ENCODE measurements at places on chromosomes 5 and 9.

DNA sequence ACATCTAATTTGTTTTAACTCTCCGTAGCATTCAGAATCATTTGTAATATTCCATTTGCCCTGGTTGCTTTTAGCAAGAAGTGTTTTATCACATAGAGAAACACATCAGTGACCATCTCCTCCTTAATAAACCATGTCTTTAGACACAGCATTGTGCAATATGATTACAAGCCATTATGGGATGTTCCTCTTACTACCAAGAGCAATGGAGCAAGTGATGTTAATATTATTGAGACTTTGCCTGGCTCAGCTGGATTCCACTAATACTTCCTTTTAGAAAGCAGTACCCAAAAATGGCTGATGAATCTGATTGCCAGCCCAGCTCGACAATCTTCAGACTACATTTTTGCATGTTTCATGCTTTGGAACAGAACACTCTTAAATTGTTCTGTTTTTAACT, 364.2 kb downstream of the OSTF1 start:
- DNase-seq = no peak

- no peak for DNase-seq
Measured at GRCh38 chr9:124512806-124513204, 5.6 kb upstream of the NR5A1 start.

- peak; percentile 75 for DNase-seq
Measured at GRCh38 chr5:36457511-36458270, 148.7 kb upstream of the SLC1A3 start.

GRCh38 chr5:66239034-66239433, 94.9 kb downstream of the SREK1 start:
- no peak for DNase-seq

- DNase-seq = no peak
Measured at GRCh38 chr5:15606197-15606596, 106.2 kb downstream of the FBXL7 start.

GRCh38 chr9:70600506-70600905, 186.0 kb upstream of the KLF9 start:
- DNase-seq = peak; percentile 70

GRCh38 chr9:114069476-114070187, 8.5 kb downstream of the AMBP start:
- DNase-seq = no peak

GRCh38 chr9:38318759-38319495, 73.6 kb upstream of the ALDH1B1 start:
- DNase-seq = peak; percentile 17

- DNase-seq = no peak
Measured at GRCh38 chr5:166746506-166746905, 1544.9 kb upstream of the WWC1 start.

DNA sequence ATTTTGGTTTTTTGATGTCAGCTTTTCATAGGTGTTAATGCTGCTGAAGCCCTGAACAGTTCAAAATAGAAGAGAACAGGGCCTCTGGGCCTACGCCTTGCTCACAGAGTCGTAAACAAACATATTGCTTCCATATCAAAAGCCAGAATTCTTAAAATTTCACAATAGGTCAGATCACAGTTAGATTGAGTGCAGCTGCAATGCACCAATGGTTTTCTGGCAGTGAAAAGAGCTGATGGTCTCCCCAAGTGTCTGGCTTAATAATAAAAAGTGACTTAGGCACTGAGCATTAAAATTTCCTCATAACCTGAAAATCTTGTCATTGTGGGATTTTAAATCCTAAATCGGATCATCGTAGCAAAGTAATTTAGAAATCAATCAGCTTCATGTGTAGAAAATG, 493.0 kb downstream of the CAAP1 start:
- no peak for DNase-seq

- peak; percentile 6 for DNase-seq
Measured at GRCh38 chr9:36961561-36962325, 72.3 kb downstream of the PAX5 start.

DNA sequence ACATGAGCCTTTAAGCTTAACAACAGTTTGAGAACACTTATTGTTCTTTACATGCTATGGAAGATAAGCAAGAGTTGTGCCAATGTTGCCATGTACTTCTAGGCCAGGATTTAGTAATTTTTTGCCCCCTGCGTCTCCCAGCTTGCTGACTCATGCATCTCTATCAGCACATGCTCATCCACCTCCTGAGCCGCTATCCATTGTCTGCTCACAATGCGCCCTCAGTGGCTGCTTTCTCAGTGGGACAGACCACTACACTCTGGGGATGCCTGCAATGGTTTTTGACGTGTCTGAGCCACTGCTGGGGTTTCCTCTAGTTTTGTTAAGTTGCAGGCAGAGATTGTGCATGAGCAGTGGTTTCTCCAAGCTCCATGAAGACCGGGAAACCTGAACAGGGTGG, 50.9 kb upstream of the PHF2 start:
- no peak for DNase-seq

- DNase-seq = no peak
Measured at GRCh38 chr5:88390096-88390441, 121.4 kb upstream of the TMEM161B start.
